ENCODE measurements at places on chromosomes 7 and 10.

DNA sequence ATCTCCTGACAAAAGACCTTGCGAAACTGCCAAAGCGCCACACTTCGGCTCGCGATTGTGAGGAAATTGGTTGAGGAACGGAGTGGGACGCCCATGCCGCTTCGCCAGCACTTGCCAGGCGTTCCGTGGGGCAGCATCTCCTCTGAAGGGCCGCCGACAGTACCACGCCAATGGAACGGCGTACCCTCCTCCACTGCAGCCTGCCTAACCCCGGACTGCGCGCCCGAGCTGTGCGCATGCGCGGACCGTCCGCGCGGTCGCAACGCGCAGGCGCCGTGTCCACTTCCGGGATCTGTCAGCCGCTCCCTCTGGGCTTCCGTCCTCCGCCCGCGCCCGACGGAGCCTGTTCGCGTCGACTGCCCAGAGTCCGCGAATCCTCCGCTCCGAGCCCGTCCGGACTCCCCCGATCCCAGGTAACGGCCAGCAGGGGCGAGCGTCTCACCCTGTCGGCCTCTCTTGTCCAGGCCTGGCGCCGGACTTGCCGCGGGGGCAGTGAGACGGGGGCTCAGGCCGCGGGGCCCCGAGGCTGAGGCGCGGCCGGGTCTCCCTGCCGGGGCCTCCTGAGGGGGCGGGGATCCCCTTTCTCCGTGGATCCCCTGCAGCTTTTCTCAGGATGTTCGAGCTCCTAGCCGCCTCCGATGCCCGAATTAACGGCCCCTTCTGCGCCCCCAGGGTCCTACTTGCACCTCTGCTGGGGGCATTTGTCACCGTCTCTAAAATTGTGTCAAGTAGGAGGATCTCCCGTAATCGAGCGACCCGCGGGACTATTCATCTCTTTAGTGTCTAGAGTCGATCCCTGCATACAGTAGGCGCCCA is at the start of gene ARPC1A:
Gene ARPC1A (plus strand): TSS at position 307 of the 816 bp plus-strand sequence. CDS start 7,456 bp downstream, outside the sequence.
- DNase-seq = peak; percentile 95

- no peak for DNase-seq
These were observed 693.6 kb upstream of the AUTS2 start for GRCh38 chr7:68904630-68905029.

DNA sequence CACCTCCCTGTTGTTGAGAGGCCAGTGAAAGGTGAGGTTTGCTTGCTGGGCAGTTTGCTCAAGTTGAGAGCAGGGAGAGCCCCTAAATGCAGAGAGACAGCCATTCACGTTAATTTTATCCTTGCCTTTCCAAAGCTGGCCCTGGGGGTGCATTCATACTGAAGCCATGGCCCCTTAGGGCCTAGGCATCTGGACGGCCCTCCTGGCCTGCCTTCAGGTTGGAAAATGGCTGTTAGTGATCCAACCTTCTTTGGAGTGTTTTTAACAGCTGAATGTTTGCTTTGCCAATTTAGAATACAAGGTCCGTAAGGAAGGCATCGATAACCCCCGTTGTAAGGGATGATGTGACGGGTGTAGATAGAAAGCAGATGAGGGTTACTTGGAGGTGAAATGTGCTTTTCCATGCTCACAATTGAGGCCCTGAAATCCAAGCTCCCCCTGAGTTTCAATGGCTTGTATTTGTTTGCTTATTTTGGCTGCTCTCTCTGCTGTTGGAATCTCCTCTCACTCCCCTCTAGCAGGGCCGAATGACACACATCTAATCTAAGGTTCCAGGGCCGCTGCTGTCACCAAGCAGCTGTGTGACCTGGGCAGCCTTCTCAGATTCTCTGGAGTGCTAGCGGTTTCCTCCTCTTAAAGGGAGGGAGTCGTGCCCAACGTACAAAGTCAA is 171.6 kb upstream of the MKI67 start:
- peak; percentile 66 for DNase-seq

GRCh38 chr7:140390034-140390433 is 8.3 kb downstream of the SLC37A3 start:
- no peak for DNase-seq

GRCh38 chr10:15448598-15448997 is 77.5 kb upstream of the FAM171A1 start:
- DNase-seq = no peak

GRCh38 chr10:124707551-124707950 is 36.6 kb downstream of the FAM53B start:
- no peak for DNase-seq

- DNase-seq = no peak
These were observed 210.1 kb upstream of the STK17A start for GRCh38 chr7:43372676-43373355.

- peak; percentile 83 for DNase-seq
These were observed 78.6 kb upstream of the C10orf90 start for GRCh38 chr10:126749015-126749655.

DNA sequence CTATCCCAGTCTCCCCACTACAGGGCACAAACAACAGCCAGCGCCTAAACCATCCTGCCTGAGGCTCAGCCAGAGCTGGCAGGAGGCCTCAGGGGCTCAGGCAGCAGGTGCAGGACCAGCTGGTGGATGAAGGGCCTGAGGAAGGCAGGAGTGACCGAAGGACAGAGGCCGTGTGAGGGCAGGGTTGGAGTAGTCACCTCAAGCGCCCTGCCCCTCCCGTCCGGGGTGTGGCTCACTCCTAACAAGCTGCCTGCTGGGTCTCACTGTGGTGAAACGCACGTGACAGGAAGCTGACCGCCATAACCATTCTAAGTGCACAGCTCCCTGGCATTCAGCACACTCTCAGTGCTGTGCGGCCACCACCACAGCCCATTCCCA is 281.1 kb downstream of the ELFN1 start:
- no peak for DNase-seq
